ENCODE measurements at places on chromosomes 7 and 10.
A peak's percentile ranks its signal among the peaks of the same experiment; 100 is the strongest.

GRCh38 chr7:96959135-96959534, 46.2 kb upstream of the DLX6 start:
- no peak for DNase-seq

GRCh38 chr7:78489476-78490240, 691.1 kb downstream of the PHTF2 start:
- DNase-seq = no peak

DNA sequence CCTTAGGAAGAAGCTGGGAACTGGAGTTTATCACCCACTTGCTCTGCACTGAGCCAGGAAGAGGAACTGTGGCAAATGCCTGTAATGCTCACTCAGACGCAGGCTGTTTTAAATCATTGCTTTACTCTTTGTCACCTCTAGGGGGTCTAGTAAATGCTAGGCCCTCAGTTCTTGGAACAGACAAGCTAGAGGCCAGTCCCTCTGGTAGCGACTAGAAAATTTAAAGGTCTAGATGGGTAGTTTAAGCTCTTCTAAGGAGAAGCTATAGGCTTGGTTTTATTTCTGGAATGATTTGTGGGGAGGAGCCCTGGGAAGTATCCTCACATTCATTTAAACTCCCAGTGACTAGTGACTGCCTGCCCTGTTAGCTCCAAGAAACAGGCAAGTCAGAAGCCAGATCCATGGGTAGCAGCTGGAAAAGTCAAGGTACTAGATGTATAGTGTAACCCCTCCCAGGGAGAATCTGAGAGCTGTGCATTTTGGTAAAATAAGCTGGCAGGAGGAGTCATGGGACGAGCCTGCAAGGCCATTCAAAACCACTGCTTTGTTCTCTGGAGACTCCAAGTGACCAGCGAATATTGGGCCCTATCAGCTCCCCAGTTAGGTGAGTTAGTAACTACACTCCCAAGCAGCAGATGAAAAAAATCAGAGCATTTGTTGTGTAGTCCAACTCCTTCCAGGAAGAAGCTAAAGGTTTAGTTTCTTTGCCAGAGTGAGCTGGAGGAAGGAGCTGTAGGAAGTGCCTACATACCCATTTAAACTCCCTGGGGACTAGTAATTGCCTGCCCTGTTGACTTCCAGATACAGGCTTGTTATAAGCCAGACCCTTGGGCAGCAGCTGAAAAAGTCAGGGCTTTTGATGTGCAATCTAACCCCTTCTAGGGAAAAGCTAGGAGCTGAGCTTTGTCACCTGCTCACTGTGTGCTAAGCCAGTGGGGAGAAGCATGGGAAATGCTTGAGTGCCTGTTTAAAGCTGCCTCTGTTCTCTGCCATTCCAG, 68.9 kb downstream of the DYNC1I1 start:
- peak; percentile 9 for DNase-seq

GRCh38 chr10:4195213-4195612, 410.2 kb upstream of the KLF6 start:
- peak; percentile 63 for DNase-seq

- no peak for DNase-seq
Measured at GRCh38 chr7:31516680-31517502, 3.0 kb downstream of the ITPRID1 start.

DNA sequence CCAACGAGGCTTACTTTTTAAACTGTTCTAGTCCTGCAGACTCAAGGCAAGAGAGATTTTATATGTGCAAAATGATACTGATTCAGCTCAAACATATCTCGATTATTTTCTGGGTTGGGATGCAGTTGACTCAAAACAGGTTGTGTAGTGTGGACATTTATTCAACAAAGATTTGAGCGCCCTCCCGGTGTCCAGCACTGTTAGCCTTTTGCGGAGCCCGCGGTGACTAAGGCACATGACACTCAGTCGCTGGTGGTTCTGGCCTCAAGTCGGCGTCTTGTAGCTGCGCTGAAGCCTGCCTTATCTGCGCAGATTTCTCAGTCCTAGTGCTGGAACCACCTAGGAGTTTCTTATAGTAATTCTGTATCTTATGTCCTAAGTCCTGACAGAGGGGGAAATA, 938 bp upstream of the CADPS2 start:
- peak; percentile 63 for DNase-seq

GRCh38 chr10:34816501-34817002, 1.5 kb upstream of the PARD3 start:
- DNase-seq = no peak

DNA sequence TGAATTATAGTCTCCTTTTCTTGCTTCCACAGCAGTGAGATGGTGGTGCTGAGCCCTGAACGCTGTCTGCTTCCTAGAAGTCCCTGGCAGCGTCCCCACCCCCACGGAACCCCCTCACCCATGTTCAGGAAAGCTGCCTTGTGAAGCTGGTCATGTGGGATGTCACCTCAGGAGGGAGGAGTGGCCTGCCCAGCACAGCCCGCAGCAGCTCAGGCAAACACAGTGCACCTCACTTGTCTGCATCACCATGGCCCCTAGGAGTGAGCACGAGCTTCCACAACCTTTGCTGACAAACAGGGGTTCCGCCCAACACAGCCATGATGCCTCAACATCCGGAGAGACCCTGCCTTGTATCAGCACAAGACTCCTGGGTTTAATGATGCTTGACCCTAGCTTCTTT, 508.9 kb downstream of the RPS24 start:
- DNase-seq = no peak

- no peak for DNase-seq
Measured at GRCh38 chr10:77667426-77668324, 30.1 kb upstream of the KCNMA1 start.

GRCh38 chr7:135943134-135943879, 33.9 kb downstream of the MTPN start:
- no peak for DNase-seq

GRCh38 chr10:6177880-6178281, 24.9 kb upstream of the PFKFB3 start:
- no peak for DNase-seq
